ENCODE measurements at places on chromosomes 6 and 20. TPM values are rescaled to one million over a fixed set of nuclear protein-coding genes. Genes with fewer than 3 reads are reported as not detected.

CST8 gene
- total RNA-seq = not detected

HRH3 gene
- total RNA-seq = not detected

- DNase-seq = no peak
These were observed 15.1 kb upstream of the CCR6 start for GRCh38 chr6:167107787-167108186.

GRCh38 chr20:49562311-49563014 is 5.5 kb downstream of the PTGIS start:
- DNase-seq = peak; percentile 82

GRCh38 chr6:107604549-107604948 is 114.6 kb downstream of the SOBP start:
- no peak for DNase-seq

DNA sequence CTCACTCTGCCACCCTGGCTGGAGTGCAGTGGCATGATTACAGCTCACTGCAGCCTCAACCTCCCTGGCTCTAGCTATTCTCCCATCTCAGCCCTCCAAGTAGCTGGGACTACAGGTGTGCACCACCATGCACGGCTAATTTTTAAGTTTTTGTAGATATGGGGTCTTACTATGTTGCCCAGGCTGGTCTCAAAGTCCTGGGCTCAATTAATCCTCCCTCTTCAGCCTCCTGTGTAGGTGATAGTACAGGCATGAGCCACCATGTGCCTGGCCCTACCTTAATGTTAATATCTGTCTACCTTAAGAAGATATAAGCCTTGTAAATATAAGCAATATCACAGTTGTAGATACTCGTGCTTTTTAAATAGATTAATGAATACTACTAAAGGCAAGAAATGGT is 16.7 kb downstream of the EEF1A1 start:
- DNase-seq = no peak

DNA sequence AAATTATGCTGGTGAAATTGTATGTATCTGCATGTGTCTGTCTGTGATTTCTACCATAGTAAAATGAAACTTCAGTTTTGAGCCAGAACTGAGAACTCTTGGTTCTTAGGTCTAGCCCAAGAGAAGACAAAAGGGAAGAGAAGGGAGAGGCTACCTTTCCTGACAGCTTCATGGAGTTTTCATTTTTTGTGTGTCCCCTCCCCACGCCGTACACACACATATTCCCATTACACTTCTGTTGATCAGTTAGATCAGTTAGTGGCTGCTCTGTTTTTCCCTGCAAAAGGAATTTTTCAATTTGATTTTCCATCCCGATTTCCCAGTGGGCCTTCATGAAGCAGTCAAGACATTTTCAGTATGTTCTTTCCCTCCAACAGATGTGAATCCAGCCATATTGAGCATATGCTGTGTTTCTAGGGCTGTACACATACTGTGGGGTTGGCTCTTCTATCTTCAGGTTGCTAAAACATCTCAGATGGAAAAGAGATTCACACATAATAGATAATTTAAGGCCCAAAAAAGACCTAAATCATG is 52.5 kb downstream of the HIVEP1 start:
- DNase-seq = no peak

- no peak for DNase-seq
These were observed 104.1 kb downstream of the PSMB1 start for GRCh38 chr6:170448751-170449630.

DNA sequence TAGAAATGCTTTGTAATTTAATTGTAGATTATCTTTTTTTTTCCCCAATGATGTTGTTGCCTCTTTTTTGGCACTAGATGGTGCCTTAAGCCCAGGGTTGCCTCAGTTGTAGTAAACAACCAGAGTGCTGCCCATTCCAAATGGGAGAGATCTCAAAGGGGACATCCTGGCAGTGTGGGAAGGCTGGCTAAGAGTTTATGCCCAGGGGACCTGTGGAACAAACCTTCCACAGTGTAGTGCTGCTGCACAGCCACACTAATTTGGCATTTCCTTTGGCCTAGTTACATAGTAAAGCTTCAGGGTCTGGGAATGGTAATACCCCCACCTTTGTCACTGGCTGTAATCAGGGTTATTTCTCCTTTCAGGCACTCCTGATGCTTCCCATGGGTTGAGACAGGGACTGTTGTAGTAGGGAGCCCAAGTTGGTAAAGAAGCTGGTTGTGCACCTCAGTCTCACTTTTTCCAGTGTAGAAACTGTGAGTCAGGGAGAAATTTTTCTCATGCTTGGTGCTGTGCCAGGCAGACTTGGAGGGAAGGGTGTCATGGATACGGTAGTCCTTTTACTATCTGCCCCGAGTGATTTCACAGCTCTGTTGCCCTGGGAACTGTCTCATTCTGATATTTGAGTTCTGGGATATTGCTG is 177.8 kb upstream of the ECI2 start:
- DNase-seq = peak; percentile 21

GRCh38 chr6:11272491-11273192 is 40.2 kb upstream of the NEDD9 start:
- DNase-seq = no peak

- DNase-seq = no peak
These were observed 26.3 kb downstream of the ALDH5A1 start for GRCh38 chr6:24520929-24521546.

Data from thoracic aorta (tissue), 2 donors.